ENCODE measurements at places on chromosomes 2 and 18.

DNA sequence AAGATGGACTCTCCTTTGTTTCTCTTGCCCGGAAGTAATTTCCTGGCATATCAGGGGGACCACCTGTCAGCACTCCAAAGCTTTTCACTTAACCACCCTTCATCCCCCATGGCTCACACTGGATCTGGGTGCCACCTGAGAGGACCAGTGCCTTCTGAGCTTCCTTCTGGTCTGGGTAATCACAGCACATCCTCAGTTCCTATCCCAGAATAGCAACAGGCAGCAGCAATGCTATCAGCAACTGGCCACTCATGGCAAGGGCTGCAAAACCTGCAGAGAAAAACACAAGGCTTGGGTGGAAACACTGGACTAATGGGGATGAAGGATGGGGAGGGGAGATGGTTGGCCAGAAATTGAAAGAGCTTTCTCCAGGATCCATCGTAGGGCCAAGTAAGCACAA, 59.9 kb upstream of the STPG4 start:
- DNase-seq, result no peak

DNA sequence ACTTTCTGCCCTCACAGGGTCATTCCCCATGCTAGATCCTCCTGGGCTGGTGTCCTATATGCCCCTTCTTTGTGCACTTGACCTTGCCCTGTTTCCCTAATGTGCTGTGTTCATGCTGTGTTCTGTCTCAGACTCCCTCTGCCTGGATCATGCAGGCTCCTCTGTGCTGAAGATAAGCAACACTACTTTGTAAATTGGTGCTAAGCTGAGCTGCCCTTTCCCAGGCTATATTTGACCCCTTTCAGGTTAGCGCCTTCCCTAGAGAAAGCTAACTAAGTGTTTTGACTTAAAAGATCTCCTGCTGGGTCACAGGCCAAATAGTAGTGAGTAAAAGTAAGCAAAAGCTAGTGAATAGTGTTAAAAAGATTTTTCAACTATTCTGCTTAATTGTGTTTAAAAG, 257.2 kb upstream of the RGPD4 start:
- DNase-seq, result no peak

DNA sequence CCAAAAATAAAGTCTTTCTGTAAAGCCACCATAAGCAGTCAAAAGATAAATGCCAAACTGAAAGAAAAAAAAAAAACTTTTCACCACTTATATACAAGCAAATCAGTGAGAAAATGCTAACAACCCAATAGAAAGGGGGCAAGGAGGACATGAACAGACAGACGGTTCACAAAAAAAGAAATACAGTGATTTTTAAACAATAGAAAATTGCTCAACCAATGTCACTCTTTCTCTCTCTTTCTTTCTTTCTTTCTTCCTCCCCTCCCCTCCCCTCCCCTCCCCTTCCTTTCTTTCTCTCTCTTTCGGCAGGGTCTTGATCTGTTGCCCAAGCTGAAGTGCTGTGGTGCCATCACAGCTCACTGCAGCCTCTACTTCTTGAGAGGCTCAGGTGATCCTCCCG, 28.8 kb upstream of the SPATA3 start:
- no peak for DNase-seq

DNA sequence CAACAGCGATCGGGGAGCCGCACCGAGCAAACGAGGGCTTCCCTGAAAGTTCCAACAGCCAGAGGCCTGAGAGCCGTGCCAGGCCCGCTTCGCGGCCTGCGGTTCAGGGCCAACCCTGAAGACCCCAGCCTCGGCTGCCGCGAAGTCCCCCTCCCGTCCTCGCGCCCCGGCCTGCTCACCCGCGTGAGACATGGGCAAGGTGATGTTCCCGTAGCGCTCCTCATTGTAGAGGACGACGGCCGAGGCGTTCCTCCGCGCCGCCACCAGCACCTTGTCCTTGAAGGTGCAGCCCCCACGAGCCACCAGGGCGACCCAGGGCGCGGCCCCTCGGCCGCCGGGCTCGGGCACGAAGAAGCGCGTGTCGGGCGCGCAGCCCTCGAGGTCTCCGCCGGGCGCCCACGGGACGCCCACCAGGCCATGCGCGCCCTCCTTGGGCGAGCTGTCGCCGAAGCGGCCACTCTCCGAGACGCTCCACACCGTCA, 510 bp downstream of the RNF149 start:
- no peak for DNase-seq

DNA sequence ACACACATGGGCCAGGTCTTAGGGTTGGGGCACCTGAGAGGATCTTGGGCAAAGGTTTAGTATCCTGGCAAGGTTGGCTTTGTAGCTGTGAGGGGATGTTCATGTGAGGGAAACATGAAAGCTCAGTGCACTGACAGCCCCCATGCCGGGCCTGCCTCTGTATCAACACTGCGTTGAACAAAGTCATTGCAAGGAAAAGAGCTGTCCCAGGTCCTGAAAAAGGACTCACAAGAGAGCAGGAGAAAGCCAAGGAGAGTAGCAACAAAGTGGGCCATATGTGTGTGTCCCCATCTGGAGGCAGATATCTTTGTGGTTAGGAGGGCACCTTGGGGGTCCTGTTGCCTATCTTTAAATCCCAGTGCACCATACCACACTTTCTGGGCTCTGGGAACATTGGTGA, 237.8 kb upstream of the THSD7B start:
- DNase-seq, result peak; percentile 84

DNA sequence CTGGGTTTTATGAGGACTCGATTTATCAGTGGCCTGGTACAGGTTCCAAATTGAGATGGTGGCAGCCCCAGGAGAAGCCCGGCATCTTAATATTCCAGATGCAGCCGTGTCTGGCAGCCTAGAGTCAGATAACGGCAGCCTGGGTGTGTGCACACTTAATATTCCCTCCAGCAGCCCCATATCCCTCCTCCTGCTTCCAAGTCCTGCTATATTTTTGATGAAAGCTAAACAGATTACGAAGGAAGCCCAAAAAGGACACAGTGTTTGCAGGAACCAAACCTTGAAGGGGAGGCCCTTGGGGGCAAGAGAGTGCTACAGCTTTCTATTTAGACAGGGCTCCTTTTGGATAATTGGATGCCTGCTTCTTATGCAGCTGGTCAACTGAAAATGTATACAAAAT, 25.1 kb upstream of the ALK start:
- DNase-seq, result no peak

DNA sequence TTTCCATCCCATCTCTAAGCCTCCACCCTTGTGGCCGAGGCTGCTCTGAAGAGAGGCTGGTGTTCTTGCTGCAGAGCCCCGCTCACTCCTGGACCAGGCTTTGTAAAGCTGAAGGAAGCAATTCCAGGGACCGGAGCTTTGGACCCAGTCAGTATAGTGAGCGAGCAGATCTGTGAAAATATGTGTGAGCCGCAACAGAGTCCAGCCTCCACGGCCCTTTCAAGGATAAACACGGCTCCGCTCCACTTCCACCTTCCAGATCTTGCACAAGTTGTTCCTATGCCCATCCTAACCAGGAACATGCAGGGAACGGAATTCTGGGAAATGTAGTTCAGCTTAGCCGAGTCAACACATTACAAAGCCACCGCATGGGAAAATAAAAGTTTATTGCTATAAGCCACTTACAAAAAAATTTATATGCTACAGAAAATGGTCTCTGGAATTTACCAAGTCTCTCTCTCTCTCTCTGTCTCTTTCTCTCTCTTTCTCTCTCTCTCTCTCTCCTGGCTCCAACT, 151.7 kb upstream of the ZNF521 start:
- peak; percentile 41 for DNase-seq

- no peak for DNase-seq
Observed at GRCh38 chr18:3706279-3707097, 256.5 kb downstream of the TGIF1 start.

- no peak for DNase-seq
Observed at GRCh38 chr2:99953750-99954149, 188.6 kb downstream of the AFF3 start.

GRCh38 chr2:62309465-62310091, 113.7 kb downstream of the B3GNT2 start:
- DNase-seq, result no peak

DNA sequence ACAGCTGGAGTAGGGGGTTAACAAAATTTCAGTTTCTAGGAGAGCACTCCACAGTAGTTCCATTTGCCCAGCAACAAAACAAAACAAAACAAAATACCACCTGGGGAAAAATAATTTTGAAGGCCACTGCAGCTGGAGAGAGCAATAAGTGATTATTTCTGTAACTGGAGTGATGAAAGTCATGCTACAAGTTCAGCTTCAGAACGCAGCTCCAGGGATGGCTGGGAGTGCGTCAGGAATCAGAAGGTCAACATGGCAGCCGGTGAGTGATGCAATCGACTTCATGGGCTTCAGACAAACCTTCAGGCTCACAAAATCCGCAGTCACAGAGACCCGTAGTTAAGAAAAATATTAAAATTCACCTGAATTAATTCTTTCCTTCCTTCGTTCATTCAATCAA, 41.0 kb downstream of the ABHD3 start:
- no peak for DNase-seq

GRCh38 chr18:77448046-77448445, 198.4 kb downstream of the GALR1 start:
- no peak for DNase-seq

DNA sequence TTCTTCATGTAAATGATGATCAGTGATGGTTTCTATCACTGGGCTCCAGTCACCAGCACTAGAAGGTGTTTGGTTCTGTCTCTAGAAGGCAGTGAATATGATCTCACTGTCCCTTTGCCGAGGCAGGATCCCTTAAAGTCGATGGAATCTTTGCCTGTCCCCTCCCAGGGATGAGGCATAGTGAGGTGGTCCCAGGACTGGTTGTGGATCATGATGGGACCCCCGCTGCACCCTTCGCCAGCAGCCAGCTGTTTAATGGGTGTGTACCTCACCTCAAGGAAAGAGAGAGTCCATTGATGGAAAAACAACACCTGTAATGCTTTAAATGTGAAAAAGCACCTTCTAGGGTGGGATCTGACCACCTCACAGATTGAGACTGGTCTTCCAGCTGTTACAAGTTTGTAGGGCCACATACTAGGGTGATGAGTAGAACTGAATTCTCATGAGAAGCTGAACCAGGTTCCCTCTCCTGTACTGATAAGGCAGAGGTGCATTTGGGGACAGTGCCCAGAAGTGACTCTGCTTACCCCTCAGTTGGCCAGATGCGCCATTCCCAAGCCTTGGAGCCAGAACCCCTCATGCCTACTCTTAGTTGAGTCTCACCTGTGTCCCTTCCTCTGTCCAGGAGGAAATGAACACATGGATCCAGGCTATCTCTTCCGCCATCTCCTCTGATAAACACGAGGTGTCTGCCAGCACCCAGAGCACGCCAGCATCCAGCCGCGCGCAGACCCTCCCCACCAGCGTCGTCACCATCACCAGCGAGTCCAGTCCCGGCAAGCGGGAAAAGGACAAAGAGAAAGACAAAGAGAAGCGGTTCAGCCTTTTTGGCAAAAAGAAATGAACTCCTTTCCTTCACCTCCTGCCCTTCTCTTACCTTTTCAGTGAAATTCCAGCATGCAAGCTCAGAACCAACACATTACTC, 55.5 kb upstream of the EML6 start:
- no peak for DNase-seq

- DNase-seq, result no peak
Observed at GRCh38 chr18:29651122-29651680, 1391.3 kb downstream of the DSC3 start.

GRCh38 chr2:27093430-27094352, 7.1 kb downstream of the KHK start:
- DNase-seq, result no peak

GRCh38 chr2:197782126-197782525, 3.0 kb downstream of the BOLL start:
- DNase-seq, result no peak

DNA sequence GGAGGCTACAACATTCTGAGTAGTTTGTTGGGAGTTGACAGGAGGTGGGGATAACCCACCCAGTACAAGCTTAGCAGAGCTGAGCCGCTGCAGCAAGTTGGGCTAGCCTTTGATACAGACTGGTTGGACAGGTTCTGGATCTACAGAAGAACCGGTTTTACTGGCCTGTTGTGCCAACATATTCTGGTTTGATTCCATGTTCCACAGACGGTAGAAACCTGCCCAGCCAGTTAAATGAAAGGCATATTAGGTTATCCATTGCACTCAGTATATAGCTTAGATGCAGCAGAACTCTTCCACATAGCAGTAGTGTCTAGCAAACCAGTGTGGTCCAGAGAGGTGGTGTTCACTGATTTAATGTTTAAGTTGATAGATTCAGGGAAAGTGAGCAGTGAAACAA, 19.3 kb upstream of the RBBP8 start:
- DNase-seq, result no peak

DNA sequence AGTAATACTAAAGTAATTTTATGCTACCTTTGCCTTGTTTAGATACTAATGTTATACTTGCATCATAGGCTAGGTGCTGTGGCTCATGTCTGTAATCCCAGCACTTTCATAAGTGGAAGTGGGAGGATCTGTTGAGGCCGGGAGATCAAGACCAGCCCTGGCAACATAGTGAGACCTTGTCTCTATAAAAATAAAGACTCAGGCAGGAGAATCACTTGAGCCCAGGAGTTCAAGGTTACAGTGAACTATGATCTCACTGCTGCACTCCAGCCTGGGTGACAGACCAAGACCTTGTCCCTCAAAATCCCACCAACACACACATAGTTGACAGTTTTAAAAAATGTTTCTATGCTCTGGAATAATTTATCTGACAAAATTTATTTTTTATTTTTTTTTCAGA, 6.9 kb upstream of the DNAJC27 start:
- DNase-seq, result no peak

DNA sequence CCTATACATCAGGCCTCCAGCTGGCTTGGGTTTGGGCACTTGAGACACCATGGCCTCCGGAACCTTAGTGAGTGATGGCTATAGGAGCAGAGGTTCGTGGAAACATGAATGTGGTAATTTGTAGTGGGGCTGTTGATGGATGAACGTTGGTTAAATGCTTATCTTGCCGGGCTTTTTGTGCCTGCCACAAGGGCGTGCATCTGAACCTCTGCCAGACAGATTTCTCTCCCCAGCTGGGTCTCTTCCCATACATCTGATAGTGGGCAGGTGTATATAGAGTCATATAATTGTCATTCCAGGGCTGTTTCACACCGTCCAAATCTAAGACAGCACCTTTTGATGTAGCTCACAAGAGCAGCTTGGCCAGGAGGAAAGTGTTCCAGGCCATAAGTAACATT, 14.7 kb downstream of the LAMA3 start:
- no peak for DNase-seq

GRCh38 chr2:37011130-37011529, 44.8 kb upstream of the STRN start:
- no peak for DNase-seq

DNA sequence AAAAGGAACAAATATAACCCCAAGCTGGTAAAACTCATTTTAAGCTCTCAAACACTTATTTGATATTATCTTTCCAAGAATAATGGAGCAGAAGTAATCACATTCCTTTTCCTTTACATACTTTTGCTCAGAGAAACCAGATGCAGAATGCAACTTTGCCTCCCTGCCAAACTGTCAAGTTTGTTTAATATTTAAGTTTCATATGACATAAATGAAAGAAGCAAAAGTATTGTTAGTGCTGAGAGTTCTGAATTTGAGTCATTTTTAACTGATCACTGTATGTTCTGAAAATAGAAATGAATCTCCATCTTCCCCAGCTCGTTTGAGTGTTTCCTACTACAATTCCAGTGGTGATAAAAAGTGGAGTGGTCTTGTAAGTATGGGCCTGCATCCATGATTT, 423.4 kb downstream of the PID1 start:
- no peak for DNase-seq
